ENCODE measurements at places on chromosomes 3 and 15.

- peak; percentile 52 for DNase-seq
These were observed 120.7 kb downstream of the CMSS1 start for GRCh38 chr3:99938270-99938911.

DNA sequence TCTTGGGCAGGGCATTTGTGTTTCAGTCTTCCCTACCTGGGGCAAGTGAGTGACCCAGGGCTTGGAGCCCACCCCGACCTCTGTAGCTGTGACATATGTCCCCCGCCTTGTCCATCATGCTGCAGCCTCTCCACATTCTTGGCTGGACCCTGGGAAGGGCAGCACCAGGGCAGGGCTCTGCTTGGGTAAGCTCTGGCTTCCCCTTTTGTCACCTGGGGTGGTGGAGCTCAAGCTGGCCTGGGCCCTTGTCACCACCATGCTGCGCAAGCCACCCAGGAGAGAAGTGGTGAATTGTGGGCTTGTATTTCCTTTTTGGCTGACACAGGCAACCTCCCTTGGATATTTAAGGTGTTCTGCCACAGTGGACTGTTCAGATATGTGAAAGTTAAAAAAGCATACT lies 29.3 kb downstream of the SPSB4 start:
- DNase-seq, result no peak

- DNase-seq, result no peak
These were observed 54.8 kb upstream of the ATP2C1 start for GRCh38 chr3:130838898-130839600.

DNA sequence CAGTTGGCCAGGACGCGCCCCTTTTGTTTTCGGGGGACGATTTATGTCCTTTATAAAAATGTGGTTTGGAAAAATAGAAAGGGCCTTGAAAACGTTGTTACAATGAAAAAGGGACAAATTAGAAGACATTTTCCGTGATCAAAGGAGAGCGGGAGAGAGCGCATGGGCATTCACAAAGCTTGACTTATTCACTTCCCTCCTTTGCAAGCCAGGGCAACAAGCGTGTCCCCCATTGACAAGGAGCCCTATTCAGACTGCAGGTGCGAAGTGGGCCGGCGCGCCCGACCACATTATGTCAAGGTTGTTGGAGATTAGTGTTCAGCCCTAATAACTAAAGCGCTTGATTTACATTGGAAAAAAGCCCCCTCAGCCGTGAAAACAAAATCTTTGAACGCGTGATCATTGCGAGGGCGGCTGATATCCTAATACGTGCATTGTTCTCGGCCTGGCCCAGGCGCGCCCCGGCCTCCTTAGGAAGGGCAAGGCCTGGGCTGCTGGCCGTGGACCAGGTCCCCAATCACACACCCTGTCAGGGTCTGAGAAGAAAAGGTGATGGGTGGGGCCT lies 25.9 kb downstream of the ZIC4 start:
- no peak for DNase-seq

- peak; percentile 47 for DNase-seq
These were observed 10.8 kb downstream of the CMTM8 start for GRCh38 chr3:32249184-32249782.

GRCh38 chr3:119245778-119246177 lies 5.1 kb upstream of the B4GALT4 start:
- no peak for DNase-seq

GRCh38 chr3:101484805-101485620 lies 28.0 kb downstream of the SENP7 start:
- peak; percentile 35 for DNase-seq

- DNase-seq, result no peak
These were observed 62.2 kb downstream of the ABHD5 start for GRCh38 chr3:43752905-43753304.

- no peak for DNase-seq
These were observed 1.2 kb downstream of the MKRN3 start for GRCh38 chr15:23566651-23567050.

- no peak for DNase-seq
These were observed 98.0 kb downstream of the CHL1 start for GRCh38 chr3:294581-294980.

DNA sequence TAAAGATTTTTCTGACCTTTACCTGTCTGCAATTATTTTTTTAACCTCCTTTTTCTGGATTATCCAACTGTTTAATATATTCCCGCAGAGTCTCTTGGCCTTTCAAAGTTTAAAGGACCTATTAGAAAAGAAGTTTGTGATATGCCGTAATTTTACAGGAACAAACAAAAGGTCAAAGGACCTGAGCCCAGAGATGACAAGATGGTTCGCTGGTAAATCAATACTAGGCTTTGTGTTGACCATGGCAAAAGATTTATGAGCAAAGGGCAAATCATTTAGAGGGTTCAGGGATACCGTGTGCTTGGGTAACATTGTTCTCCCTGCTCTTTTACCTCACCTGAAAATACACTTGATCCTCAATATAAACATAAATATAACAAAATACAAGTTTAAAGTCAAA lies 923.5 kb downstream of the ROBO1 start:
- no peak for DNase-seq

GRCh38 chr15:48566668-48567067 lies 78.8 kb downstream of the FBN1 start:
- DNase-seq, result peak; percentile 11

DNA sequence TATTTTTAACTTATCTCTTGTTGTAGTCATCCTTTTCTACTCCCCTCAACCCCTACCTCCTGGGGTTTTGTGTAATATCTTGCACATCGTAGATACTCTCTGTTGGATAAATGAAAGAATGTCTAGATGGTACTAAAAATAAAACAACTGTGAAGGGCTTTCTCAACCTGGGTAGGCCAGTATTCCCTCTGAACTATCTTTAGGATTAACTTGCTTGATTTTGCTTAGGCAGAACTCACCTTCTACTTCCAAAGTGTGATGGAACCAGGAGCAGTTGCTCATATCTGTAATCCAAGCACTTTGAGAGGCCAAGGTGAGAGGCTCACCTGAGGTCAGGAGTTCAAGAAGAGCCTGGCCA lies 32.8 kb upstream of the TIPARP start:
- no peak for DNase-seq

DNA sequence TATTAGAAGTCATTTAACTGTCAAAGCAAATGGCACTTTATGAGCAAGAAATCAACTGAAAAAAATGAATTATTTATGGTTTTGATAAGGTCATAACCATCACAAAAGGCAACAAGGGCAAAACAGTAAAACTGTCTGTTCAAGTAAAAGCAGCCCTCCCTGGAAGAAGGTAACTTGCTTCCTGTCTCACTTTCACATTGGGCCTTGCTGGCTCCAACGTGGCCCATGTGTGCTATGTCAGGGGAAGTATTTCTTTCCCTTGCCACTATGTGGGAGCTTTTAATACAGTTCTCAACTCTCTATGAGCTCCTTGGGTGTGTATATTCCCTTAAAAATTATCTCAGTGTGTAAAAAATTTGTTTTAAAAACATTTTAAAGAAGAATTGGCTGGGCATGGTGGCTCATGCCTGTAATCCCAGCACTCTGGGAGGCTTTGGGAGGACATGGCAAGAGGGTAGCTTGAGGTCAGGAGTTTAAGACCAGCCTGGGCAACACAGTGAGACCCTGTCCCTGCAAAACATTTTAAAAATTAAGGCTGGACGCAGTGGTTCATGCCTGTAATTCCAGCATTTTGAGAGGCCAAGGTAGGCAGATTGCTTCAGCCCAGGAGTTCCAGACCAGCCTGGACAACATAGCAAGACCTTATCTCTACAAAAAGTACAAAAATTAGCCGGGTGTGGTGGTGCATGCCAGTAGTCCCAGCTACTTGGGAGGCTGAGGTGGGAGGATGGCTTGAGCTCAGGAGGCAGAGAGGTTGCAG lies 45.2 kb upstream of the TJP1 start:
- no peak for DNase-seq

GRCh38 chr3:121997372-121997771 lies 24.7 kb downstream of the ILDR1 start:
- DNase-seq, result no peak

DNA sequence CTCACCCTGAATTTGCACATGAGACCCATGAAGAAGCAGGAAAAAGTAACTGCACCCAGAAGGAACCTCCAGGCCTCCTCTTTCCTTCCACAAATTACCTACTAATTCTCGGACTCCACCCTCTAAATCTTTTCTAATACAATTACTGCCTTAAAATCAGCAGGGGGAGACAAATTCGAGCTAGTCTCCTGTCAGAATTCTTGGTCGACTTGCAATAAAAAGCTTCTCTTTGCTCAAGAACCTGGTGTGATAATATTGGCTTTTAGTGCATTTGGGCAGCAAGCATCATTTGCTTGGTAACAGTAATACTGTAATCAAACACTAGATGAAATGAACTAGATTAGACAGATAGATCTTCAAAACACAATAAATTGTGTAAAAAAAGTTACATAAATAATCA lies 281.9 kb downstream of the RAP2B start:
- no peak for DNase-seq

GRCh38 chr3:53808496-53808895 lies 37.7 kb downstream of the CHDH start:
- no peak for DNase-seq

- no peak for DNase-seq
These were observed 83.1 kb upstream of the RASGRP1 start for GRCh38 chr15:38647683-38648082.

DNA sequence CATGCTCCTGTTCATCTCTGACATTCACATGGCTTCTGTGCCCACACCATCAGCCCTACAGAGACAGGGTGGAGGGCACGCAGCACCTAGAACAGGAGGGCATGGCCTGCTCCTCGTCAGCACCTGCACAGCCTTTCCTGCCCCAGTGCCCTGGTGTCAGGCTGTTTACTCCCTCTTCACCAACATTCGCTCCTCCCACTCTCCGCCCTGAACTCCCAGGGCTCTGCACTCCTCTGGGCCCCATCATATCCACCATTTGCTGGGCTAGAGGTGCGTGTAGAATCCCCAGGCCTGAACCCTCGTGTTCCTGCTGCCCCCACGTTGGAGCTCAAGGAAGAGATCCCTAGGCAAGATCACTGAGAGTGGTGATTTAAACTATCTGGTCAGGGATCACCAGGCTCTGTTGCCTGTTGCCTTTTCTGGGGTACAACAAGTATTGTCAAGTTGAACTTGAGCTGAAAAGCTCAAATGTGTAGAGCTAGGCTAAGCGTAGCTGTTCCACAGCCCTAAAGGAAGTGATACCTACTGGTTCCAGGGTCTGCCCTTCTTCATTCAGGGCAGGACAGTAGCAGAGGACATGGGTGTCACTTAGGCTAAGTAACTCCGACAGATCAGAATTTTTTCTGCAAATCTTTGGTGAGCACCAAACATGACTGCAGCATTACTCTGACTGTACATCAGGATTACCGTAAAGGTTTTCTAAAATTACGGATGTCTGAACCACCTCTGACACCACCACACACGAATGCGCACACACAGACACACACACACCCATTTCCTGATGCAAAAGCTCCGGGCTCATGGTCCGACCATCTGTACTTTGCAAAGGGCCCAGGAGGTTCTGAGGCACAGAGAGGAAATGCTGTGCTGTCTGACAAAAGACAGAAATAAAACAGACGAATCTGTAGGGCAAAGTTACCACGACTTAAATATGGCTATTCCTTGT lies 43.7 kb upstream of the GNB5 start:
- no peak for DNase-seq

- no peak for DNase-seq
These were observed 45.9 kb downstream of the ADAM10 start for GRCh38 chr15:58703610-58704009.

Measured in hepatic stellate cell (primary cell).